ENCODE measurements at places on chromosomes 16 and 17. TPM values are rescaled to one million over a fixed set of nuclear protein-coding genes. Genes with fewer than 3 reads are reported as not detected.

DNA sequence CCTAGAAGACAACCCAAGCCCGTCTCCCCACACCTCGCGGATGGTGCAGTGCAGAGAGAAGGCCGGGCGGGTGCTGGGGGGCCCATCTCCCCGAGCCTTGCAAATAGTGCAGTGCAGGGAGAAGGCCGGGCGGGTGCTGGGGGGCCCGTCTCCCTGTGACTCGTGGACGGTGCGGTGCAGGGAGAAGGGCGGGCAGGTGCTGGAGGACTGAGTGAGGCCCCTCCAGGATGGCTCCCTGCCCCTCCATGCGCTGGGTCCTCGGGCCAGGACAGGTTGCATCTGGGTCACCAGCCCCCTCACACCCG lies 40.0 kb upstream of the ACSF3 start:
- no peak for DNase-seq

DNA sequence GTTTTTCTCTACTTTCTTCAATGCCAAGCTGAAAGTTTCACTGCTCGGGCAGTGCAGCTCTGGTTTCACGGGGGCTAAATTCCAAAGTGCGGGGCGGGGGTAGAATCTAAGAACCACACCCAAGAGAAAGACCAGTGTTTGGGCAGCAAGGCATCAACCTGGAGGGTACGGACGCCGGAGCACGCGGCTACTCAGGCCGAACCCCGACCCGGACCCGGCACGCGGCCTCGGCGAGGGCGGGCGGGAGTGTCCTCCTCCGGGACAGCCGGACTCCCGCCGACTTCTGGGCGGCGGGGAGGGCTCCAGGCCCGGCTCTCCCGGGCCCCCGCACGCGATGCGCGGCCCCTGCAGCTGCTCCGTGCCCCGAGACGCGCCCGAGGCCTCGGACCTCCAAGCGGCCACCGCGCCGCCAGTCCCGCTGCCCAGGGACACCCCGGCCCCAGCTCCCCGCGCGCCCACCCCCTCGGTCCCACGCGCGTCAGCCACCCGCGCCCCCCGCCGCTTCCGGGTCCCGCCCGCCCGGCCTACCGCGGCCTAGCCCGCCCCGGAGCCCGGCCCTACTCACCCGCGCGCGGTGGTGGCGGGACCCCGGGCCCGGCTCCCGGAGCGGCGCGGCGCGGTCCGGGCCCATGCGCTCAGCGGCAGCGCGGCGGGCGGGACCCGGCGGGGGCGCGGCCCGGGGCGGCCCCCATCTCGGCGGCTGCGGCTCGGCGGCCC lies 561 bp downstream of the AXIN1 start:
- DNase-seq: no peak

HOXB9 gene
- not detected for total RNA-seq

IKZF3 gene
- 0.16 TPM for total RNA-seq

GRCh38 chr16:56732366-56732765 lies 2.4 kb downstream of the NUP93 start:
- no peak for DNase-seq

SLFN14 gene
- total RNA-seq: 0.31 TPM

- DNase-seq: no peak
Measured at GRCh38 chr16:79677799-79678530, 77.4 kb upstream of the MAF start.

GRCh38 chr16:79337906-79338305 lies 262.6 kb downstream of the MAF start:
- no peak for DNase-seq

GRCh38 chr16:21184834-21185233 lies 26.4 kb downstream of the LDAF1 start:
- DNase-seq: no peak

RND2 gene
- 3.6 TPM for total RNA-seq

CHCT1 gene
- not detected for total RNA-seq

- DNase-seq: no peak
Measured at GRCh38 chr17:74011966-74012365, 191.5 kb upstream of the RPL38 start.

DHRS7C gene
- total RNA-seq: not detected

GRCh38 chr17:32847977-32848376 lies 28.9 kb downstream of the MYO1D start:
- DNase-seq: no peak

- no peak for DNase-seq
Measured at GRCh38 chr17:77186141-77186604, 45.4 kb downstream of the SEC14L1 start.

MKS1 gene
- 16.1 TPM for total RNA-seq

DNA sequence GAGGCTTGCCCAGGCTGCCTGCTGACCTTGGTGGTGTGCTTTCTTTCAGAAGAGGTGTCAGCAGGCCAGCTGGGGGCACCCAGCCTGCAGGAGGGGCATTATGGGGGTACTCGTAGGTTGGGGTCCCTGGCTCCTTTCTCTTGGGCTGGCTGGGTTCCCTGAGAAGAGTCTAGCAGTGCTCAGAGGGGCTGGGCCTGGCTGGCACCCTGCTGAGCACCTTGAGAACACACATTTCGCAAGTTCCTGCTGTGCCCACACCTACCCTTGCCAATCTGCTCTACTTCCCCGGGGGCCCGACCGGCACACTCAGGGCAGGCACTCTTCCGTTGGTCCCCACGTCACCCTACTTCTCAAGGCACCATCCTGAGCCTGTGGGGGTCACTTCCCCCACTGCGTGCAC lies 5.1 kb downstream of the CEMP1 start:
- DNase-seq: no peak

DNA sequence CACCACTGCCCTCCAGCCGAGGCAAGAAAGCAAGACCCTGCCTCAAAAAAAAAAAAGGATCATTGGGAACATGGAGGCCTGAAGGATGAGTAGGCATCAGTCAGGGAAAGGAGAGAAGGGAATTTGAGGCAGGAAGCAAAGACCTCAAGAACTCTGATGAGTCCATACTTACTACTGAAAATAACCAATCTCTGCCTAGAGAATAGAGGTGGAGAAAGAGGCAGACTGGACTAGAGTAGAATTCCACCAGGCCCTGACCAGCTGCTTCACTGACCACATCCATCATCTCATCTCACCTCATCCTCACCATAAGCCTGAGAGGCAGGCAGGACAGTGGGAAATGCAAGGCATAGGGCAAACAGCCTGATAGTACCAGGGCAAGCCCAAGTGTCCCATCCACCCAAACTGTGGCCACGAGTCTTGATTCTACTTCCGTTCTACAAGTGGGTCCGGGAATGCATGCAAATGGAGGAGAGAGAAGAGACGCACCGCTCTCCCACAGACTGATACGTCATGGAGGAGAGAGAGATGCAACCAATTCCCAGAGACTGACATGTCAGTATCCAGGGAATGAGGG lies 17.1 kb downstream of the ANKRD11 start:
- no peak for DNase-seq

NSMCE1 gene
- total RNA-seq: 26.4 TPM

DNA sequence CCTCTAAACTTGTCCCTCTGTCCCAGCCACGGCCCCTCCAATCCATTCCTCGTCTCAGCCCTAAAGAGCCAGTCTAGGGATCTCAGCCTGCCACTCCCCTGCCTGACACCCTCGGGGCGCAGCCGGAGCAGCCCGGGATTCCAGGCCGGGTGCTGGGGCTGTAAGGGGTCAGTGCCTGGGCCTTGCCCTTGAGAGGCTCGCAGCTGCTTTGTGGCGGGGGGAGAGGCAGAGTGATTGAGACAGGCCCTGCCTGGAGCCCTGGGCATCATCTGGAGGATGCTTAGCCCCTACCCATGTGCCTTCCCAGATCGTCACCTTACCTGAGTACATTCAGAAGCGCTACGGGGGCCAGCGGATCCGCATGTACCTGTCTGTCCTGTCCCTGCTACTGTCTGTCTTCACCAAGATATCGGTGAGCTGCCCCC lies 8.3 kb downstream of the SLC5A10 start:
- no peak for DNase-seq

SULT1A4 gene
- 0.94 TPM for total RNA-seq

- DNase-seq: no peak
Measured at GRCh38 chr17:34706029-34706428, 126.6 kb downstream of the TMEM132E start.

DNA sequence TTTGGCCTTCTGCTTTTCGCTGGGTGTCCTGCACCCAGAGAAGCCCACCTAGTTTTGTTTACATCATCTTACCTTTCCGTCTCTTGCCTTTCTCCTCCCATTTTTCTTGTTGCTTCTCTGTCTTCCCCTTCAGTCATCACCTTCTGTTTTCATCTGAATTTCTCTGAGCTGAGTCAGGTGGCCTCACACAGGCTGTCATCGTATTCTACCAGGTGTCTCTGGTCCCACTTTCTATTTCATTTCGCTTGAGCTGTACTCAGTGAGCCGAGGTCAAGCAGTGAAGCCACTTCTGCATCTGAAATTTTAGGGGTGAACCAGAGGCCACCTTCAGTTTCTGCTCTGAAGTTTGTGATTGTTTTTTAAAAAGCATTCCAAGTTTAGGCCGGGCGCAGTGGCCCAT lies 9.7 kb downstream of the CRAMP1 start:
- DNase-seq: no peak

GPR179 gene
- total RNA-seq: 0.31 TPM

G6PC1 gene
- total RNA-seq: not detected

- no peak for DNase-seq
Measured at GRCh38 chr17:53924530-53925455, 102.1 kb downstream of the KIF2B start.

GRCh38 chr16:31177136-31177535 lies 2.8 kb upstream of the FUS start:
- DNase-seq: no peak

DPEP2 gene
- total RNA-seq: not detected

DNA sequence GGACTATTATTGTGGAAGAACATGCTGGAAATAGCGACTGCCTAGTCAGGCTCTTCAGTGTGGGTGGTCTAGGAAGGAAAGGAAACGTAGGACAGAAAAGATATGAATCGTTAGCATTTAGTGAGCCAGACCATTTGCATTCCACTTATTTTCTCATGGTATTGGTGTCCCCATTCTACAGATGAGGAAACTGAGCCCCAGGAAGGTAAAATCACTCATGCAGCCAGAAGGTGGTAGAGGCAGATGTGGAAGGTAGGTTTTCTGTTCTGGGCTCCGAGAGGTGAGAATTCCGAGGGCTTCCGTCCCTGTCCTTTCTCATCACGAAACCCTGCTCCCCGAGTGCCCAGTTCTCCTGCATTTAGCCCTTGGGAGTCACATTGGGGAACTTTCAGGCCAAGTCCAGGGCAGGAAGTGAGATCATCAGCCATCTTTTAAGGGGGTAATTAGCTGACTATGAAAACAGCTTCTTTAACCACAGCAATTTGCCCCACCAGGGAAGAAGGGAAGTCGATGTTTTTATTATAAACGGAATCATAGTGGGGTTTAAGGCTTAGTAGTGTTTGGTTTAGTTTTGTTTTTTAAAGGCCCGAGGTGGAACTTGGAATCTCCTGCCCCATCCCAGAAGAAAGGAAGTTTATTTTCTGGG lies 110.7 kb upstream of the IRX3 start:
- no peak for DNase-seq

DNASE1L2 gene
- total RNA-seq: 1.7 TPM

DNA sequence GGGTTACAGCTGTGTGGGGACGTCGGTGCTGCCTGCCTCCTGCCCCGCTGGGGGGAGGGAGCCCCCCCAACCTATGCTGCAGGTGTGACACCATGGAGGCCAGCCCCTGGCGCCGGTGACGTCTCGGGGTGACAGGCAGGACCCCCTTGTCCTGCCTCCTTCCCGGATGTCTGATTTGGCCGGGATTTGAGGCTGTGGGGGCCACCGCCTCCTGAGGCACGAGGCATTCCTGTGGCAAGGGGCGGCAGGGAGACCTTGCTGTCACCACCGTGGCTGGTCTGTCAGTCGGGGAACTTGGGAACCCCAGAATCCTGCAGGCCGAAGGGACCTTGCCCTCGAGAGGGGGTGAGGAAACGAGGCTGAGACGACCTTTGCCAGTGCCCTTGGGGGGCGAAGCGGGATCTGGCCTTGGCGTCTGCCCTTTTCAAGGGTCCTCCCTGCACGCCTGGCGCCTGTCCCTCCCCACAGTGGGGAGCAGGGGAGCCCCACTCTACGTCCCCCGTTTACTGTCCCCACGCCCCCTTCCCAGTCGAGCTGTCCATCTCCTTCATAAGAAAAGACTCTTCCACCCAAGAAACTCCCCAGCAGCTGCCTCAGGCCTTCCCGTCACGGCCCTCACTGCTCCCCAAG lies 74.4 kb downstream of the METRNL start:
- DNase-seq: no peak

DNA sequence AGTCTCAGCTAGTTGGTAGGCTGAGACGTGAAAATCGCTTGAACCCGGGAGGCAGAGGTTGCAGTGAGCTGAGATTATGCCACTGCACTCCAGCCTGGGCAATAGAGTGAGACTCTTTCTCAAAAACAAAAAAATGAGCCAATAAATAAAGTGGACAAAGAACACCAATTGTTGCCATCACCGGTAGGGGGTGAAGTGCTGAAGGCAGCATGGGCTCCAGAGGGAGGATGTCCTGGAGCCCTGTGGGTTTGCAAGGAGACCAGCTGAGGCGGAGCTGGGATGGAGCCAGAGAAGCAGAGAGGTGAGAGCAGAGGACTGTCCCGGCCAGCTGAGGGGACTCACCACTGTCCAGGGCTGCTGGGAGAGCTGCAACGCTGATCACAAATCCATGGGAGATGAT lies 13.8 kb downstream of the CHST6 start:
- DNase-seq: no peak

TMEM208 gene
- 14.7 TPM for total RNA-seq

- no peak for DNase-seq
Measured at GRCh38 chr17:70130289-70130688, 39.0 kb upstream of the KCNJ2 start.

SMTNL2 gene
- 3.7 TPM for total RNA-seq

GRCh38 chr17:40615068-40615840 lies 32.4 kb downstream of the SMARCE1 start:
- DNase-seq: no peak

DNA sequence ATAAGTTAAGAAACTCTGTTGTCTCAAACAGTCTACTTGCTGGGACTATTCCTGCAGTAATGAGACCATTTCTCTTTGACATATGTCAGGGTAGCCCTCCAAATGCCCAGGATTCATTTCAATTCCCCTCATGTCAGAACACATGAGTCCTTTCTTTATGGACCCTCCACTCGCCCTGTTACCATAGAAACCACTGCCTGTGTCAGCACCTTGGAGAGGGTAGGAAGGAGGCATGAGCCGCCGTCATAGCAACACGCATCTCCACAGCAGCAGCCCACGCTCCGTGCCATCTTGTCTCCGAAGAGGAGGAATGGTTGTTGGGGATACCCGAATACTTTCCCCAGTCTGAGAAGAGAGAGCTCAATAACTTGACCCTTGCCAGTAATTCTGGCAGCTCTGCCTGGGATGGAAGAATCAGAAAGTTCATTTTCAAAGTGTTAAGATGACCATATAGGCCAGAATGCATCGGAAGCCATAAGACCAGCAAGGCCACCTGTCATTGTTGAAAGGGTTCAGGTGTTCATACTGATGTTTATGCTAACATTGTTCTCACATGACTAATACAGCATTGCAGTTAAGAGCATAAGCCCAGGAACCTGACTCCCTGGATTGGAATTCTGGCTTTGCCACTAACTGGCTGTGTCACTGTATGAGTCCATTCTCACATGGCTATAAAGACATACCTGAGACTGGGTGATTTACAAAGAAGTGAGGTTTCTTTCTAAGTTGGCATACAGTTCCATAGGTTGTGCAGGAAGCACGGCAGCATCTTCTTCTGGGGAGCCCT lies 141.3 kb downstream of the ABCC12 start:
- DNase-seq: no peak

ANKRD40 gene
- total RNA-seq: 31.4 TPM

NPIPA8 gene
- 1.4 TPM for total RNA-seq

Measured in occipital lobe (tissue), 3 donors.